ENCODE measurements at places on chromosomes 13 and 19.

- no peak for DNase-seq
Measured at GRCh38 chr19:45368127-45368526, 2.2 kb downstream of the ERCC2 start.

GRCh38 chr19:39296055-39296645 lies at the start of gene IFNL1:
TSS of gene IFNL1 (plus strand) at chr19:39296407. CDS start at chr19:39296422, 15 bp downstream.
- DNase-seq, result no peak

- no peak for DNase-seq
Measured at GRCh38 chr13:57044910-57045309, 95.8 kb upstream of the PRR20A start.

DNA sequence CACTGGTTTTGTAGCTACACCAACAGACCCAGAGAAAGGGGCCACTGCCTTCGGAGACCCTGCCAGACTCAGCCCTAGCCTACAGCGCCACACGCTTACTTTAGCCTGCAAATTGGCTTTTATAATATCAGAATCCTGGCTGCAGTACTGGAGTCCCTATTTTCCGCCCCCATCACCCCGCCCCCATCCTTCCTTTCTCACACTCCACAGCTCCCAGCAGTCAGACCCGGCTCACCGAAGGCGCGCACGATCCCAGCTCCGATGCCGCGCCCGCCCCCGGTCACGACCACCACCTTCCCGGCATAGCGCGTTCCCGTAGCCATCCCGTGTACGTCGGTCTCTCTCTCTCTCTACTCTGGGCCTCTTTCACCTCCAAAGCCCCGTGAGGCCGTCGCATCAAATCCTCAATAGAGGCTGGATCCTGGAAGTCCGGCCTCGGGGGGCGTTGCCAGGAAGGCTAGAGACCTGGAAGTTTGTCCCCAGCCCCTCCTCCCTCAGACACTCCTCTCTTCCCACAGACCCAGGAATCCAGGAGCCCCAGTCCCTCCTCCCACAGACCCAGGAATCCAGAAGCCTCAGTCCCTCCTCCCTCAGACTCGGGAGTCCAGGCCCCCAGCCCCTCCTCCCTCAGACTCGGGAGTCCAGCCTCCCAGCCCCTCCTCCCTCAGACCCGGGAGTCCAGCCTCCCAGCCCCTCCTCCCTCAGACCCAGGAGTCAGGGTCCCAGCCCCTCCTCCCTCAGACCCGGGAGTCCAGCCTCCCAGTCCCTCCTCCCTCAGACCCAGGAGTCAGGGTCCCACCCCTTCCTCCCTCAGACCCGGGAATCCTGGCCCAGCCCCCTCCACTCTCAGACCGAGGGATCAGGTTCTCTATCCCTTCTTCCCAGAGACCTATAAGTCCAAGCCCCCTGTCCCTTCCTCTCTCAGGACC lies at the start of gene HSD17B14:
HSD17B14 (minus strand) TSS at position 403 of the 929 bp plus-strand sequence; CDS start at position 323, 80 bp downstream.
- peak; percentile 89 for DNase-seq

DNA sequence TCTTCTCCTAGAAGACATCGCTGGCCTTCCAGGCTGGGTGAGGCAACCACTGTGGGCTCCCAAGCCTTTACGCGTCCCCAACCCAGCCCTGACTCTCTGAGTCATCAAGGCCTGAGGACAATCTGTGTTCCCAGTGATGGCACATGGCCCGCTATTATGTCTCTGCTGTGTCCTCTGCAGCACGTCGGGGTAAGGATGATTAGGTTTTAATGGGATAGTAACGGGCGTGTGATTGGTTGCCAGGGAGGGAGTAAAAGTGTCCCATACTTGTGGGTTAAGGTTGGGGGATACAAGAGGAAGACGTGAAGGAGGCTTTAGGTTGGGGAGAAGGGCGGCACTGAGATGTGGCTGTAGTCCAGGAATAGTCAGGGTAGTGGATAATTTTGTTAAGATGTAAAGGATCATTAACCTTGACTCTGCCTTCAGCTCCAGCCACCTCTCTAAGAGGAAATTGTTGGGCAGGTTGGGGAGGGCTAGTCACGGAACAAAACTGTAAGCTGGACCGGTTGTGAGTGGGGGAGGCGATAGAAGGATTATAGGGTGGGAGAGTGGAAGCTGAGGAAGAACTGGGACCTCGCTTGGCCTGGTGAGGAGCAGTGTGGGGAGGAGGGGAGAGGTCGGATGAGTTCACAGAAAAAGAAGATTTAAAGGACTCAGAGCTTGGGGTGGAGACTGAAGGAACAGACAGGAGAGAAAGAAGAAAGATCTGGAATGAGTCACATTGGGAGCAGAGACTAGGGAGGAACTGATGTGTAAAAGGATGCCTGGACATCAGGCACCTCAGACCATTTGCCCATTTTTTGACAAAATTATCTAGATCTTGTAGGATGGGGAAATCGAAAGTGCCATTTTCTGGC lies 27.9 kb upstream of the IGFL1 start:
- no peak for DNase-seq

GRCh38 chr13:33271759-33272158 lies 13.8 kb downstream of the STARD13 start:
- DNase-seq, result no peak

DNA sequence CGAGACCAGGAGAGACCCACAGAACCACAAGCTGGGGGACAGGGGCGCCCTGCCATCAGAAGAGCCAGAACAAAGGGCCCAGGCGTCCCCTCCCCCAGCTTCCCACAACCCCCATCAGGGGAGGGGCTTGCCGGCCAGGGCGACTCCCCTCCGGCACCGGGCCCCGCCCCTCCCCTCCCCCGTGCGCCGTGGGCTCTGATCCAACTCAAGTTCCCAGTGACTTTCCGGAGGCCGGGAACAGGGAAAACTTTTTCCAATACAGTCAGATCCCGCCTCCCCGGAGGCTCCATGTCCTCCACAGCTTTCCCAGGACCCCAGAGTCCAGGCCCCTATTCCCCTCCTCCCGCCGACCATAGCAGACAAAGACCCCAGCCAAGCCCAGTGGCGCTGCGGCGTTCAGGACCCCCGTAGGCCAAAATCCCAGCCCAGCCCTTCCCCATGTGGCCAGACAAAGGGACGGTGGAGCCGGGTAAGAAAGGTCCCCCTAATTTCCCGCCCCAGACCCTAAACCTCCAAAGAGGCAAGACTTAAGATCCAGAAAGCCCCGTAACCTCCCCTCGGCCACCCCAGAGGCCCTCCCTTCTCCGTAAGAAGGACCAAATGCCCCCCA lies 673 bp downstream of the TEAD2 start:
- peak; percentile 86 for DNase-seq

- DNase-seq, result no peak
Measured at GRCh38 chr19:50978772-50979390, 4.8 kb downstream of the KLK7 start.

GRCh38 chr13:32645854-32646253 lies 59.6 kb downstream of the PDS5B start:
- DNase-seq, result no peak

- DNase-seq, result no peak
Measured at GRCh38 chr19:4711211-4711610, 12.4 kb downstream of the DPP9 start.

DNA sequence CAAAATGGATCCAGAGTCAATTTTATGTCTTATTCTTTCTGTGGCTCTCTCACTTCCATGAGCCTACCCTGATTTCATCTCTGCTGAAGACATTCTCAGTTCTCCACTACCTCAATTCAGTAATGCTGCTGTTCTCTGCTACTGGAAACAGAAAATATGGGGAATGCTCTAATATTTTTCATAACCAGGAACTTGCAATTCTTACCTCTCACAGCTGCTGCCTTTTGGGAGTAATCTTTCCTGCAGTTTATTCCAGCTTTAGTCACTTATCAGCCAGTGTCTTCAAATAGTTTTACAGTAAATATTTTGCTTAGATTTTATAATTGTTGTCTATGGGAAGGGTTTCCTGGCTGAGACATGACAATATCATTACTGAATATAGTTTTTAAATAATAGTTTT lies 145.1 kb upstream of the UFM1 start:
- DNase-seq, result no peak

DNA sequence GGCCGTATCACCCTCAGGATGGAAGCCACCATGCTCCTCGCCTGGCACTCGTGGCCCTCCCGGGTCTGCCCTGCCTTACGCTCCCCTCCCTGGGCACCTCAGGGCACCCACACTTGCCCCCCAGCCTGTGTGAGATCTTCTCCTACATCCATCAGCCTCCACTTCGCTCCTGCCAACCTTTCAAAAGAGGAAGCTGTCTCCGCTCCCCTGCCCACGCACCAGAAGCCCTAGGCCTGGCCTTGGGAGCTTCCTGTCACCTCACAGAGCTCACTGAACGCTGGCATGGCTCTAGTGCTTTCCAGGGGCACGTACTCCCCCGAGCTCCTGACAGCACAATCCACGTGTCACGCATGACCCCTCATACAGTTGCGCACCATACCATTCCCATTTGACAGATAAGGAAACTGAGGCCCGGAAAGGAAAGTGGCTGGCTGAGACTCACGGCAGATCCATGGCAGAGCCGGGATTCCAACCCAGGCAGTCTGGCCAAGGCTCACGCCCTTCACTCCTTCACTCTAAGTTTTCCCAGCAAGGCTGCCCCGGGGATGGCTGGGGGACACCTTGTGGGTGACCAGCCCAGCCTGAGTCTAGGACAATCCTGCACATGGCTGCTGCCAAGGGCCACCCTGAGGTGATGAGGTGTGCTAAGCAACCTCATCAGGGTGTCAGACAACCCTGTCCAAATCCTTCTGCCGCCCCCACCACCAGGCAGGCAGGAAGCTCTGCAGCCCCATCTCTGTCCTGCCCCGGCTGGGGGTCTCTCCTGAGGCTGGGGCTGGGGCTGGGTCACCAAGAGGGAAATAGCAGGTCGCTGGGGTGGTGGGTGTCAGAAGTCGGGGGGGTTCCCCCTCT lies 19.3 kb downstream of the PPP1R12C start:
- no peak for DNase-seq

GRCh38 chr13:30026909-30027308 lies 176.5 kb upstream of the UBL3 start:
- DNase-seq, result no peak

DNA sequence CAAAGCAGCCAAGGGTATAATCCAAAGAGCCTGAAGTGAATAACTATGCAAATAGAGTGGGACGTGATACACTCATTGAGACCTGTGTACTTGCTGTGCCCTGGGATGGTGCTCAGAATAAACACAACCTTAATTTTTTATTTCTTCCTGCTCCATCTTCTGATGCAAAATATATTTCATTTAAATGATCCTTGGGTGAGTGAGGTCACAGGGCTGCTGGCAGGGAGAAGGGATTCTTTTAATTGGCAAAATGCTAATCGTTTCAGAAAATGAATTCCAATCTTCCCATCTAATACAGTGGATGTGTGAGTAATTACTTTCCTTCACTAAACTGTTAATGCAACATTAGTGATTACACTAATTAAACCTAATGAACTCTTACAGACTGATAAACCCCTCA lies 63.5 kb downstream of the SIAH3 start:
- DNase-seq, result no peak

DNA sequence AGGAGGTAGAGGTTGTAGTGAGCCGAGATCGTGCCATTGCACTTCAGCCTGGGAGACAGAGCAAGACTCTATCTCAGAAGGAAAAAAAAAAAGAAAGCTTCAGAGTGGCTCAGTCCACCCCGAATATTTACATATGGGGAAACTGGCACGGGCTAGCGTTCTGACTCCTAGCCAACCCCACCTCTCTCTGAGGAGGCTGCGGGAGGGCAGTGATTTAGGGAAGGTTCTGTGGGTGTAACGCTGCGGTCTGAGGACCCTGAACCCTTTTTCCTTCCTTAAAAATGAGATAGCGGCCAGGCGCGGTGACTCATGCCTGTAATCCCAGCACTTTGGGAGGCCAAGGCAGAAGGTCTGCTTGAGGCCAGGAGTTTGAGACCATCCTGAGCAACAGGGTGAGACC lies 5.0 kb downstream of the LRRC25 start:
- no peak for DNase-seq

DNA sequence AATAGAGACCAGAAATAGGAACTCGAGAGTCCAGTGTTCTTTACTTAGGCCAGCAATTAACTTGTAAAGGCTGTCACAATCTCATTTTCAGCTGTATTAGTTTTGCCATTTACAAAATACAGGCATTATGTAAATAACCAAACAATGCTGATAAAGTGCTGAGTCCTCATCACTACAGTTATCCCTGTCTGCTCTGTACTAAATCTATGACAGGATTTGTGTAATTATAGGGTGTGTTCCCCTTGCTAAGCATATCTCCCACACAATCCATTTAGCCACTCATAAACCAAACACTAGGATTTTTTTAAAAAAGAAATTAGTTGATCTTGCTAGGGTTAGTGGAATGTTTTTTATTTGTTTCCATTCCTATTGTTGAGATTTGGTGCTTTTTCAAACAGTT lies 23.2 kb downstream of the PDX1 start:
- DNase-seq, result no peak

DNA sequence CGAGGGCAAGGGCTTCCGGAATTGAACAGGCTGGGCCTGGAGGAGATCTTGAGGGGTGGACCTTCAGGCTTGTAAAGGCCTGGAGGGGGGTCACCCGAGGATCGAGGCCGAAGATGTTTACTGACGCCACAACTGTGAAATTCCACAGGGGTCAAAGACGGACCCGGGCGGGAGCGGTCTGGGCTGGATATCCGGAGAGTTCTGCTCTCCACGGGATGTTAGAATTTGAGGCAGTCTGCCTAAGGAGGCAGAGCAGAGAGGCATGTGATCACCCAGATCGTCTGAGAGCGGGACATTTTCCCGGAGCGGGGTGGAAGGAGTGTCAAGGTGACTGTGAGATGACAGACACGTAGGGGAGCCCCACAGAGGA lies 13.2 kb downstream of the KLHL26 start:
- DNase-seq, result peak; percentile 62

DNA sequence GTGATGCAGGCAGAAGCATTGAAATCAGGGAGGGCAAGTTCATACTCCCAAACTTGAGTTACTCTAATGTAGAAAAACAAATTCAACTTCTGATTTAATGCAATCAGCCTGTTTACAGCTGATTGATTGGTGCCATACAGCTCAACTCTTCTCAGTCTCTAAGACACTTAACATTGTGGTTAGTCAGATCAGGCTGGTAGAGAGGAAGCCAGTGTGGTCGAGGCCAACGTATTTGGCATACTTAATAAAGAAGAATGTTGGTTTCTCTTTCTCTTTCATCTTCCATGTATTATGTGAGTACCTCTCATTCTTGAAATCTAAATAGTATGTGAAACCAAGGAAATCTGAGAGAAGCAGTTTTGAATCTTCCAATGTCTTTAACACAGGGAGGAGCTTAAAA lies 255.0 kb upstream of the SLITRK1 start:
- no peak for DNase-seq

DNA sequence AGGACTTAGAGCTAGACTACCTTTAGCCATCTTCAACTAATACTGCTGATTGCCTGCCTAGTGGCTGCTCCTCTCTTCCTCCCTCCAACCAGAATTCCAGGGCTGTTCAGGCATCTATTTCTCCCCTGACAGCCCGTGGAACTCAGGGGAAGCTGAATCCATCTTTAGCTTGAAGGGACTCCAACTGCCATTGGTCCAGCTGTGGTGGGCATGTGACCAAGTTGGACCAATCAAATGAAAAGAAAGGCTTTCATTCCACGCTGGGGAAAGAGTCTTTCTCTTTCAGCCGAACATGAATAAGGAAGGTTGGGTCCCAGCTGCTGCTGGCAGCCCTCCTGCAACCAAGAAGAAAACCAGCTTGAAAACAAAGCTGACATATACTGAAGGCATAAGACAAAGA lies 168.5 kb upstream of the OBI1 start:
- DNase-seq, result peak; percentile 5

- DNase-seq, result no peak
Measured at GRCh38 chr19:31334849-31335624, 14.2 kb downstream of the TSHZ3 start.

Data from ELF-1 (cell line).